ENCODE measurements at places on chromosomes 11 and 22.
A peak's percentile ranks its signal among the peaks of the same experiment; 100 is the strongest.

- no peak for DNase-seq
These were observed 490.8 kb downstream of the NELL1 start for GRCh38 chr11:21160140-21160539.

GRCh38 chr11:35761899-35762298 is 99.3 kb downstream of the TRIM44 start:
- DNase-seq = no peak

DNA sequence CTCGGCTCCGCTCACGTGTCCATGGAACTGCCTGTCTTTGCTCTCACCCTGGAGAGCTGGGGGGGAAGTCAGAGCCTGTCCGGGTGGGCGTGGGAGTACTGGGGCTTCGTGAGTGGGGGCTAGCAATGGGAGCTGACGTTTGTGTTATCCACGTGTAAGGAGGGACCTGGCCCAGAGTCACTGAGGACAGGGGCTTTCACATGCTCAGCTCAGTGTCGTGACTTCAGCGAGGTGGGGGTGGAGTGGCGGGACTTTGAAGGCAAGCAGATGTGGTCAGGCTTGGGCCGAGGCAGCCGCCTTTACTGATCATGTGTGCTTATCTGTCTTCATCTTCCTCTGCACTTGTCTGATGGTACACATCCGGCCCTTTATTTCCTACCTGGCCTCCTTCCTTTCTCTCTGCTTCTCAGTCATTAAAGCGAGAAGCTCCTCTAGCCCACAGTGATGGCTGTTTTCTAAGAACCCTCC is 113.1 kb upstream of the NNMT start:
- no peak for DNase-seq

- peak; percentile 85 for DNase-seq
These were observed 41.0 kb downstream of the CEP57 start for GRCh38 chr11:95831198-95831883.

DNA sequence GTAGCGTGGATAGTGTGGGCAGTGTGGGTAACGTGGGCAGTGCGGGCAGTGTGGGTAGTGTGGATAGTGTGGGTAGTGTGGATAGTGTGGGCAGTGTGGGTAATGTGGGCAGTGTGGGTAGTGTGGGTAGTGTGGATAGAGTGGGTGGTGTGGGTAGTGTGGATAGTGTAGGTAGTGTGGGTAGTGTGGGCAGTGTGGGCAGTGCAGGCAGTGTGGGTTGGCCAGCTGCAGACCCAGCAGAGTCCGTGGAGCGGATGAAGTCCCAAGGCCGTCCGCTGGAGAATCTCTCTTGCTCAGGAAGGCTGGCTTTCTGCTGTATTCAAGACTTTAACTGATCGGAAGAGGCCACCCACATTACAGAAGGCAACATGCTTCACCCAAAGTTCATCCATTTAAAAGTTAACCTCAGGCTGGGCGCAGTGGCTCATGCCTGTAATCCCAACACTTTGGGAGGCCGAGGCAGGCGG is 26.1 kb upstream of the KRTAP5-6 start:
- DNase-seq = no peak

- DNase-seq = peak; percentile 6
These were observed 24.1 kb downstream of the FDX1 start for GRCh38 chr11:110453684-110454354.

DNA sequence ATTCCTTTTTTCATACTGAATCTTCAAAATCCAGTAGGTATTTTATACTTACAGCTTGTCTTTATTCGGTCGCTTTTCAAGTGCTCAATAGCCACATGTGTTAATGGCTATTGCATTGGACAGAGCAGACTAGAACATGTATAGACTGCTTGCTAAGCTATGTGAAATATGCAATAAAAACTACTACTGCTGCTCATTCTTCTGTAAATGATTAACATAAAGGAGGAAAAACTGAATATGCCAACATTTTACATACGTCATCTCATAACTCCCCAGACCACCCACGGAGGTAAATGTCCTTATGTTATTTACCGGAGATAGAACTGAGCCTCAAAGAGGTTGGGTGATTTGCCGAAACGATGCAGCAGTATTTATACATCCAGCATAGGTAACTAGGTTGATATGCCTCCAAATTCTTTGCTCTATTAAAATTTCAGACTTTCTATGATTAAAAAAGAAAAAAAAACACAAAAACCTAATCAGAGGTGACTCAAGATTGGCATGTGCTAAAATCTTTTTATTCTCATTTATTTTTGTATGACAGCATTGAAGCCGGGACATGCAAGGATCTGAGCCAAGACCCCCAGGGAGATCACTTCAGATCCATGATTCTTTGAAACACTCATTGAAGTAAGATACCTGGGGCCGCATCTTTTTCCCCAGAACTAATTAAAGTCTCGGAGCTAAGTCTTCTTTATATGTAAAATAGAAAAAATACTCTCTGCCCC is 78.5 kb upstream of the OR5AK2 start:
- peak; percentile 59 for DNase-seq

- DNase-seq = no peak
These were observed 14.8 kb downstream of the CARD18 start for GRCh38 chr11:105124756-105125155.

GRCh38 chr11:69280994-69281393 is 13.0 kb upstream of the MYEOV start:
- peak; percentile 98 for DNase-seq

DNA sequence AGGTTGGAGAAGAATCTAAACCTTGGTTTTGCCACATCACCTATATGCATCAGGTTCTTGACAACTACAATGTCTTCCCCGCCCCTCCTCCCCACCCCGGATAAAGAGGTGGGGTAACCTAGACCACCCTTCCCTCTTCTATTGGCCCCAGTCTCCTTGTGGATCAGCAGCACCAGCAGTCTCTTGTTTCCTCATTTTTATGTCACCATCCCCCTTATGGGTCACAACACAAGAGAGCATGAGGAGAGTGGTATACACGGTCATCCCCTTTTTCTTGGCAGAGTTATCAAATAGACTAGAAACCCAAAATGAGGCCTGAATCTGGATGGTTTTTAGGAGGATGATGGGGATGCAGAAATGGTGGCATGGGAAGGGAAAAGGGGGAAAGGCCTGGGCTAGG is 1.2 kb downstream of the MS4A4E start:
- no peak for DNase-seq

GRCh38 chr22:28548406-28548805 is 131.2 kb downstream of the TTC28 start:
- no peak for DNase-seq

DNA sequence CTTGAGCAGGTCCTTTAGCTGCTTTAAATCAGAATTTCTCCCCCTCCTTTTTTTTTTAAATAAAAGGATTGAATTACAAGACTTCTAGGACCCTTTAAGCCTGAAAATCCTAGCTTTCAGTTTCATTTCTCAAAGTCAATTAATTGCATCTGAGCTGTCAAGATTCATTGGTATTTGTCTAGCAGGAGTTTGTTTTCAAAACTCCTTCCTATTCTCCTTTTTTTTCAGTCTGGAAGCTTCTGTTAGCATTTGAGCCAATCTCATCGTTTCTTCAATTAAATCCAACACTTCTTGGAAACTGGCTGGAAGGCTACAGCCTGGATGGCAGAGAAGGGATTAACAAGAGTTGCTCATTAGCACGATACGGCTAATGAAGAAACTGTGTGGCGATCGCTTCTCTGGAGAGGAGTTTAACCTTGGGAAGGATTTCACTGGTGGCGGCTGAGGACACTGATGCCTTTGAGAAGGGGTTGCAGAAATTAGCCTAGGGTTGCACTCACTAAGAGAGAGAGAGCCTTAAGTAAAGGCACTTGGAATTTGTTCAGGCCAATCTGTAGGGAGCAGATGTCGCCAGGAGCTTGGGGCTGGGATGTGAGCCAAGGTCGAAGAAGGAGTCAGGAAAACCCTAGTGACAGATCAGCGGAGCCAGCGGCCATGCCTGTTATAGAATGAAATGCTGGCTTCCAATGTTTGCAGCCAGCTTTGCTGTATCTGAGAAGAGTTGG is 43.8 kb upstream of the API5 start:
- no peak for DNase-seq

DNA sequence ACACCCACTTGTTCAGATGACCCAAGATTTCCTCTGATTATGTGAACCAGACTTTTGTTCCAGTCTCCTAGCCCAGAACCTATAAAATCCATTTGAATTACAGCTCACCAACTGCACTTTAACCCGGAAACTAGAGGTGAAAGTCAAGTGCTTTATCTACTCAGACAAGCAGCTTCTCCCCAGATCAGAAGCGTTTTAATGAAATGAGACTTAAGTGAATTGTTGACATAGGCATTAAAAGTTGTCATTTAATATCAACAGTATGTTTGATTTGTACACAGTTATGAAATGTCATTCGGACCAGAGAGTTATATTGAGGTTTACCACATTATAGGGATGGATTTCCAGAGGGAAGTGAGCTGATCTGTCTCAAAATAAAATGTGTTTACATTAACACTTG is 52.0 kb downstream of the CADM1 start:
- no peak for DNase-seq

GRCh38 chr11:62124186-62125113 is 639 bp downstream of the INCENP start:
- peak; percentile 53 for DNase-seq
